ENCODE measurements at places on chromosomes 2 and 18. TPM values are rescaled to one million over a fixed set of nuclear protein-coding genes. Genes with fewer than 3 reads are reported as not detected.

- no peak for DNase-seq
Measured at GRCh38 chr2:83058683-83059082, 1400.4 kb downstream of the SUCLG1 start.

DNA sequence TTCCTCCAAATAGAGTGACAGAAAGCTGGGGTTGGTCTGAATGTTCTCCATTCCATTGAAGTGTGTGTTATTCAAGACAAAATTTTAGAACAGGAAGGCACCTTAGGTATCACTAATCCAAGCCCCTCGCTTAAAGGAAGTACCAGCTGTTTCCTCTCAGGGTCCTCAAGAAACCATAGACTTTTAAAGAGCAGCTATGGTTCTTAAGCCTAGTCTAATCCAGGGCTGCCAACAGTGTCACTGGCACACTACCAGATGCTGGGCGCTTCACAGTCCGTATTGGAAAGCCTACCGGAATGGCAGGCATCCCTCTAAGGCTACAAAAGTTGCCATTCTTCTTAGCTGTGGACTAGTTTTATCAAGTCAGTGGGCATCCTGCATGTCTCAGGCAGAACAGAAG is 1.9 kb downstream of the NEMP2 start:
- no peak for DNase-seq

DNA sequence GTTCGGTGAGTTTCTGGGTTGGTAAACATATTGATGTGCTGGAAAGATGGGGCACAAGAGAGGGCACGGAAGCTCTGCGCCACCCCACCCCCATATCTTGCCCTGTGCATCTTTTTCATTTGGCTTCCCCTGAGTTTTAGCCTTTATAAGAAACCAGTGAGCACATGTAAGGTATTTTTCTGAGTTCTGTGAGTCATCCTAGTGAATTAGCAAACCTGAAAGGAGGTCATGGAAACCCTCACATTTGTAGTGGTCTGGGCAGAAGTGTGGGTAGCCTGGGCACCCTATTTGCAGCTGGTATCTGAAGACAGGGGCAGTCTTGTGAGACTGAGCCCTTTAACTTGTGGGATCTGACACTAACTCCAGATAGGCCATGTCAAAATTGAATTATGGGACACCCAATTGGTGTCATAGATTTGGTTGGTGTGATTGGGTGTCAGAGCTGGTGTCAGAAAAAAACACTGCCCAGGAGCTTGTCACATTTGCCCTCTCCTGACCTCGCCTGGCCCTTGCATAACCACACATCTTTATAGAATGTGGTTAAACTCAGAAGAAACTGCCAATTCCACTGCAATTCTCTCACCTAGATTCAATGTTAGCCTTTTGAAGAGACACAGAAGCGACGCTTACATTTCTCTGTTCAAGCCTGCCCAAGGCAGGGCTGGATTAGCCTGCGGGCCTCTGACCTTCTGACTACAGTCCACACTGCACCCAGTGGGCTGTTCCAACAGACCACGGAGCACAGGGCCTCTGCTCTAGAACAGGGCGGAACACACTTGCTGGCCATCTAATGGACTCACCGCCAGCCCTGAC is 12.0 kb upstream of the GALM start:
- no peak for DNase-seq

DNA sequence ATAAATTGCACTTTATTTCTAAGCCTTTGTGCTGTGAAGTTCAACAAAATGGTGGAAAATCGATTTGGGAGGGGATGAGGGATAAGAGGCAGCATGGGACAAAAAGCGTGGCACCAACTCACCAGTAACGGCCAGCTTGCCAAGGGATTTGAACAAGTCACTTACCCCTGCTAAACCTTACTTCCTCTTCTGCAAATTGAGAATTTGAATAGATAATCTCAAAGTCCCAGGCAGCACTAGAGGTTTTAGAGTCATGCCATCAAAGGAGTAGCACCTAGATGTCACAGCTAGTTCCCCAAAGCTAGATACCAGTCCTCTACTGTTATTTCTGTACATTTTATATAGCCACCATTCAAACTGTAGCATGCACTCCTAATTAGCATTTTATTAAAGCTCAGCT is 83.7 kb upstream of the VRK2 start:
- DNase-seq, result no peak

- DNase-seq, result no peak
Measured at GRCh38 chr2:222968550-222969155, 83.3 kb upstream of the KCNE4 start.

DNA sequence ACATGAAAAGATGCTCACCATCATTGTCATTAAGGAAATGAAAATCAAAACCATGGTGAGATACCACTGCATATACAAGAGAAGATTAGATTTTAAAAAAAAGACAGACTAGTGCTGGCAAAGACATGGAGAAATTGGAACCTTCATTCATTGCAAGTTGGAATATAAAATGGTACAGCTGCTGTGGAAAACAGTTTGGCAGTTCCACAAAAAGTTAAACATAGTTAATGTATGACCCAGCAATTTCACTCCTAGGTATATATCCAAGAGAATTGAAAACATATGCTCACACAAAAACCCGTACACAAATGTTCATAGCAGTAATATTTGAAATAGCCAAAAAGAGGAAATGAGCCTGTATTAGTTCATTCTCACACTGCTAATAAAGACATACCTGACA is 33.7 kb upstream of the MBOAT2 start:
- no peak for DNase-seq

GRCh38 chr2:144429396-144430112 is 90.4 kb downstream of the ZEB2 start:
- no peak for DNase-seq

GRCh38 chr2:33529771-33530481 is 53.5 kb downstream of the RASGRP3 start:
- DNase-seq, result no peak

GRCh38 chr2:102060047-102060446 is 68.3 kb downstream of the IL1R2 start:
- DNase-seq, result no peak

- DNase-seq, result no peak
Measured at GRCh38 chr18:76335859-76336640, 159.0 kb downstream of the ZNF516 start.

GRCh38 chr2:26463244-26464192 is 14.4 kb downstream of the OTOF start:
- DNase-seq, result no peak

DNA sequence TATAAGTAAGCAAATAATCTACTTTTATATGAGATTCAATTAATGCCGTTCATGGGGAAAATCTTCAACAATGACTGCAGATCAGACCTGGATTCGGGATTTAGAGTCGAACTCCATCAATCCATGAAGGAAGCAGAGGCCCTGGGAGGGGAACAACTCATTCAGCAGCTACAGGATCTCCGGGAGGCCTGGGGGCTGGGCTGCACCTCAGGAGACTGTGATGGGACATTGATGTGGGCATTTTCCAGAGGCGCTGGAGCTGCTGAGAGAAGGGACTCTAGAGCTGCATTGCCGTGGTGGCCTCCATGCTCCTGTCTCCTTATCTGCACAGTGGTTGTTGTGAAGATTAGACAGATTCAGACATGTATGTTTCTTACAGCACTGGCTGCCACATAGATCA is 76.9 kb downstream of the MYT1L start:
- DNase-seq, result peak; percentile 39

GRCh38 chr18:68725346-68725745 is 10.4 kb upstream of the TMX3 start:
- no peak for DNase-seq

- peak; percentile 87 for DNase-seq
Measured at GRCh38 chr2:109173311-109174171, 44.5 kb downstream of the SH3RF3 start.

DNA sequence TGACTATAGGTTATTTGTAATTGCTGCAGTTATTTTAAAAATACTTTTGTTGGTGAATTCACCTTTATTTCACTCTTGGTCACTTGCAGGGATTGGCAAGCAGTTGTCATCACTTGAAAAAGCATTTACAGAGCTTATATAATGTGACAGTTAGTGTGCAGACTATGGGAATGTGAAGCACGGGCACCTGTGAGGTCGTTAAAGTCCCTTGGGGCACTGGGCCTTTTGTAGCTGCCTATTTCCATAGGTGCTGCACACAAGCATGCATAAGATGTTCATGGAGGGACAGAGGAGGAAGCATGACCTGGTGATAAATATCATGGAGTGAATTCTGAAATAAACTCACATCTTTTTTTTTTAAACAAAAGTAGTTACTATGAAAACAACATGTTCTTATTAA is 124.6 kb downstream of the ATP9B start:
- no peak for DNase-seq

DNA sequence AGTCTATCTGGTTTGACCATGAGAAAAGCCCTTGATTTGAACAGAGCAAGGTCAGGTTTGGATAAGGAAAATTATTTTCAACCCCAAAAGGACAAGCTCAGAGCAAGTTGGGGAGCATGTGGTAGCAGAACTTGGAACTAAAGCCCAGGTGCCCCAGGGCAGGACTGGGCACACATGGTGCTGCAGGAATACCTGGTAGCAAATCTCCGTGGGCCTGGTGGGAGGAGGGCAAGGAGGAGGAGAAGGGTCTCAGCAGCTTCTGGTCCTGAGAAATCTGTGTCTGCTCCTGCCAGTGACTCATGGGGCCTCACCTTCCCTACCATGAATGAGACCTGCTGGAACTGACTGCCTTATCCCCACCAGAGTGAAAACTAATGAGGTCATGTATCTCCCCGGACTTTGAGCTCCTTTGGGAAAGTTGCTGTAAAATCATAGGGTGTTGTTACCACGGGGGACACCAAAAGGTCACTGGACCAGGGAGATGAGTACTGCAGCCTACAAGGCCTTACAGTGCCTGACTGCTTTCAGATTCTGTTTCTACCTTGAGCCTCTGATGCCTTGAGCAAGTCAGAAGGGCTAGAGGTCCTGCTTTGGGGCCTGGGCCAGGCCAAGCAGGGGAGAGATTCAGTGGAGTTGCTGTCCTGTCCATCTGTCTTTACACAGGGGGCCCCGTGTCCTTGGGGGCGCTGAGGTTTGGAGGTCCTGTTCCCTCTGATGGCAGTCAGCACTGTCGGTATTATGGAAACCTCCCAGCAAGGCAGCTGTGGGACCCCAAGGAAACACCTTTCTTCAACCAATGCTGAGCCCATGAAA is 304.0 kb downstream of the MYCN start:
- no peak for DNase-seq

GRCh38 chr2:158497486-158497885 is 40.7 kb downstream of the PKP4 start:
- no peak for DNase-seq

- DNase-seq, result peak; percentile 86
Measured at GRCh38 chr18:79800371-79801180, 2.8 kb downstream of the KCNG2 start.

DNA sequence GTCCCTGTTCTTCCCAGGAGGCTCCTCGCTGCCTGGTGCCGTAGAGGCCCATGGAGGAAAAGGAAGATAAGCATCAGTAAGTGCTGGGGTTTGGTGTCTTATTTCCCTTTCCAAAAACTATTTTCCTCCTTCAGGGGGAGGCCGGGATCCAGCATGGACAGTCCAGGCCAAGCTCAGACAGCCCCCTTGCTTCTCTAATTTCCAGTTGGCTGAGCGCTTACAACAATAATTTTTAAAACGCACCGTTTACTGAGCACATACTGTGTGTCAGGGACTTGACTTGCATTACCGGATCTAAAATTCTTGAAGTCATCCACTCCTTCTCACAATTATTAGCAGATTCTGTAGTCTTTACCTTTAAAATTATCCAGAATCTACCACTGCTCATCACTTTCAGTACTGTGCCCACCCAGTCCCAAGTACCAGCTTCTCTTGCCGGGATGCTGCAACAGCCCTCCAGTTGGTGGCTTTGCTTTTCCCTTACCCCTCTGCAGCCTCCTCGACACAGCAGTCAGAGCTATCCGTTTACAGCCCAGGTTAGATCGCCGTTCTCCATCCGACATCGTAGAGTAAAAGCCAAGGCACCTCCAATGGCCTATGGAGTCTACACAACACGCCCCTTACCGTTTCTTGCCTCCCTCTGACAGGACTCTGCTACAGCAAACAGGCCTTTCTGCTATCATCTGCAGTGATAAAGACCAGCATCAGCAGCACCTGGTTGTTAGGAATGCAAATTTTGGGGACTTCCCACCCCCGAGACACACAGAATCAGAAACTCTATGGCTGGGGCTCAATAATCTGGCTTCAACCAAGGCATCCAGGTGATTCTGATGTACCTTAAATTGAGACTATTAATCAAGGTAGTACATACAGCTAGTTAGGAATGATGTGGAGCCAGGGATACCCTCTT is 75.2 kb upstream of the TSPYL6 start:
- no peak for DNase-seq

DNA sequence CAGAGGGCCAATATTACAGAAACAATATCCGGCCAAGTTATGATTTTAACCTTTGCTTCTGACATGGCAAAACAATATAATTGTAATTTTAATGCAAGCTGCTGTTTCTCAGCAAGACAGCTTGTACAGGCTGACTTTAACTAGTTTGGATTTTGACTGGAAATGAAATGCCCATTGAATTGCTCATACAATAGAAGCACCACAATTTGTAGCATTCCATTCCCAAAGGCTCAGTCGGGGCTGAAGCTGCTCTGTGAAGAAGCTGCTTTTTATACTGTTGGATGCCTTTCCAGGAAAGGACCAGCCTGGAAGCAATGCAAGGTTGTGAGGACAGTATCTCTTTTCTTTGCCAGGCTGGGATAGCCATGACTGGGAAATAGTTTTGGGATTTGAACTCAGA is 677.0 kb upstream of the FANCL start:
- no peak for DNase-seq

DNA sequence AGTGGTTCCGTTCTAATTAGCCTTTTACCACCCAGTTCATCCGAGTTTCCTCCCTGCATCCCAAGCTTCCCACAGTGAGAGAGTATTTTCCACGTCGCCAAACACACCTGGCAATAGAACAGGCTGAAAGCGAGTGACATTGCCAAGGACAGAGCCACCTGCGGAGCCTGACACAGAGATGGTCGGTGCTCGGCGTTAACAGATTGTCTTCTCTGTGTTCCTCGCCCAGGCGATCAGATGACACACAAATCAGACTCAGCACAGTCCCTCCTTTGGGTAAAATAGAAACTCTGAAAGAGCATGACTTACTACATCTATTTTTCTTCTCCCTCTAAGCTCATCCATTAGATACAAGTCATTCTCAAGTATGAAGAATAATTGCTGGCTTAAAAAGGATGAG is 107.7 kb downstream of the CD226 start:
- DNase-seq, result no peak

DNA sequence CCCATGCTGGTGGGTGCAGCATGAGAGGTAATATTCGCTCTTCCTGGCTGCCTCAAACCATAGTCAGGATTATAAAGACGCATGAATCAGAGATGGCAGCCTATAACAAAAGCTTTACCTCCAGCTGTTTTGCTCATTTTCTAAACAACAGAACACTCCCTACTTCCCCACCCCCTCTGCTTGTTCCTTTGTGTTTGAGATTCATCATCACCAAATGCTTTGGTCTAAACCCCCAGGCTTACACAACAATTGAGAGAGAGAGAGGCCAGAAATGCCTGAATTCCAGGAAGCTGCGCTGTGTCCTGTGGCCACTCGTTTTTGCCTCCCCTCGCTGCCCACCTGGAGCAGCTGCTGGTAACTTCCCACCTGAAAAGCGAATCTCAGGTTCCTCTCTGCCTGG is 78.8 kb upstream of the CAPN13 start:
- DNase-seq, result no peak

SNTG2 gene
- 5.6 TPM for total RNA-seq

C2orf80 gene
- total RNA-seq, result not detected

SIX3 gene
- total RNA-seq, result not detected

LPIN2 gene
- total RNA-seq, result 29.0 TPM

SLC19A3 gene
- total RNA-seq, result 349 TPM
